ENCODE measurements at places on chromosomes 6 and 20. TPM values are rescaled to one million over a fixed set of nuclear protein-coding genes. Genes with fewer than 3 reads are reported as not detected.

DNA sequence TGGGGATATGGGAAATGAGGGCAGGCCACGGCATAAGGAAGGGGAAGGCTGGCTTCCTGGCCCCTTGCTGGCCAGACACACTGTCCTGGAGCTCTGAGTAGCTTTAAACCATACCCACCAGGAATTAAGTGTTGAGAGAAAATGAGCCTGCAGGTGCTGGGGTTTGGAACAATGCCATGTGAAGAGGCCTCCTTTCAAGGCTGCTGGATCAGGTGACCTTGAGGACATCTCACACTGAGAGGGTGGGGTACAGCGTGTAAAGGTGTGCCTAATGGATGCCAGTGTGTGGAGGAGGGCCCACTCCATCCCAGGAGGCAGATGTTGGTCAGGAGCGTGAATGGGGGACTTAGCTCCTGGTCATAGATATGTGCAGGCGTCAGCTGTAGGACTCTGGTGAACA lies 74.8 kb upstream of the MLN start:
- DNase-seq, result no peak

- DNase-seq, result no peak
These were observed 122.0 kb downstream of the TCP11 start for GRCh38 chr6:35019171-35019570.

GRCh38 chr6:64520050-64520449 lies 884.4 kb downstream of the PHF3 start:
- no peak for DNase-seq

DNA sequence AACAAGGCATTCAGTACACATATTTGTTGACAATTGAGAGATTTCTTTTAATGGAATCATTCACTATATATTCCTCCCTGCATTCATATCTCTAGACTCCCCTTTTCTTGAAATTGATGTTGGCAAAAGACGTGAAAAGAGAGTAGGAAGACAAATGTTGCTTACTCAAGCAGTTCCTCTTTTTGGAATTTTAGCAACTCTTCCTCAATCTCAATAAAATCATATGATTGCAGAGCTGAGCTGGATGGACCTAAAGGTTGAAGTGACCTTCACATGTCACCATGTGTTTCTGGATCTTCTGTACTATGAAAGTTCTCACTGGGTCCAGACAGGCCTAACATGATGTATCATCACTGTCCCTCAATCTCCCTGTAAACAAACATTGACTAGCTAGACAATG lies 18.6 kb downstream of the ADGRF1 start:
- DNase-seq, result no peak

DNA sequence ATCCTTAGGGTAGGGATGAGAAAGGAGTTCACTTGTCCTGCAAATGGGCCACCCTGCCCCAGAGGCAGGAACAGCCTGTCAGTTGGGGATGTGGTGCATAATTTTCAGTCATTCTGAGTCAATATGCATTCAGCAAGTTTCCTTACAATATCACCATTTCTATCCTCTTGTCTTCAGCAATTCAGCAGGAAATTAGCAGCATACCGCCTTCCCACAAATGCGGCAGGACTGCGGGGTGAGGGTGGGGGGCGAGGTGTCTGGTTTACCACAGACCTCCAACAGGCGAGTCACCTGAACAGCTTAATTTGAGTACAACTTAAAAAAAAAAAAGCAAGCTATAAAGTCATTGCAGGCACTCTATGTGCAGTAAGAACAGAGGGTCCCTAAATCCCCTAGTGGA lies 126.8 kb downstream of the MAP3K7 start:
- DNase-seq, result no peak

GRCh38 chr6:52500238-52501129 lies 76.4 kb downstream of the TRAM2 start:
- no peak for DNase-seq

DNA sequence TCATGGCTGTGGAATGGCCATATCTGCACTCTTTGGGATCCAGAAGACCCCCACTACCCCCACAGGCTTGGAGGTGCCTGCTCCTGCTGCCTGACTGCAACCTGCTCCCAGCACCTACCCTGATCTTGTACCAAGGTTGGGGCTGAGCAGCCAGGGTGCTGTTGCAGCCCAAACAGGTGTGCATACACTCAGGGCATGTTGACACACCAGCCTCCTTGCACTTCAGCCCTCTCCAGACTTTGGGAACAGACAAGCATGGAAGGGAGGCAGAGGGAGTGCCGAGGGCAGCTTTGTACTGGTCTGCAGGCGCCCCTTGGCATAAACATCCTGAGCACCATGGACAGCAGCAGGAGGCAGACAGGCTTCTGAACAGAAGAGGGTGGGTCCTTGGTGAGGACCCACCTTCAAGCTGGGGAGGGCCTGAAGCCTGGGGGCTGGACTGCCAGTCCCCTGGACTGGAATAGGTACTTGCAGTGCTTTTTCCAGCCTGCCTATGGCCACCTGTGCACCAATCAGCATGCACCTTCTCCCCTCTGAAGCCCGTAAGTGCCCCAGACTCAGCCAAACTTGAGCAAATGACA lies 1675.8 kb downstream of the HACE1 start:
- DNase-seq, result no peak

DNA sequence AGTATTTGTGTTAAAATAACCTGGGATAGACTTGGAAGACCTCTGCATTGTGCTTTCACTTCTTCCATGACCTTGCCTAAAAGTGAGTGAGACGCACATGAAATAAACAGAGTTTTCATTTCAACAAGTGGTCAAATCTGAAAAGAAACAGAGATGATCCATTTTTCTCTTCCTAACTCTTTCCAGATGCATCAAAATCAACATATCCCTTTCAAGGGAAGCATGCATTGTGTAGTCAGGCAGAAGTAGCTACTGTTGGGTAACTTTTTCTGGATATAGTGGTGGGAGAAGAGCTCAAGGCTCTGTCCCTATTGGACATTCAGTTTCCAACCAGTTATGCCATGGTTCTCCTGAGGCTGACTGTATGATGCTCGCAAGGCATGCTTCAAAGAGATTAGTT lies 233.0 kb upstream of the JAG1 start:
- no peak for DNase-seq

GRCh38 chr20:36234771-36235320 lies 1.4 kb upstream of the AAR2 start:
- no peak for DNase-seq

- DNase-seq, result no peak
These were observed 77.4 kb downstream of the CD83 start for GRCh38 chr6:14194976-14195375.

- DNase-seq, result peak; percentile 50
These were observed 300.2 kb downstream of the UTRN start for GRCh38 chr6:144585217-144585814.

GRCh38 chr6:132122176-132122575 lies 171.0 kb upstream of the CCN2 start:
- no peak for DNase-seq

TENT5A gene
- total RNA-seq, result 29.5 TPM

TPX2 gene
- total RNA-seq, result 26.6 TPM

CST4 gene
- not detected for total RNA-seq

SLC2A10 gene
- total RNA-seq, result 26.3 TPM

SOBP gene
- total RNA-seq, result 1.2 TPM

MLN gene
- total RNA-seq, result not detected
